ENCODE measurements at places on chromosomes 1 and 21.

- DNase-seq = no peak
Measured at GRCh38 chr1:214446772-214447556, 104.4 kb downstream of the PTPN14 start.

DNA sequence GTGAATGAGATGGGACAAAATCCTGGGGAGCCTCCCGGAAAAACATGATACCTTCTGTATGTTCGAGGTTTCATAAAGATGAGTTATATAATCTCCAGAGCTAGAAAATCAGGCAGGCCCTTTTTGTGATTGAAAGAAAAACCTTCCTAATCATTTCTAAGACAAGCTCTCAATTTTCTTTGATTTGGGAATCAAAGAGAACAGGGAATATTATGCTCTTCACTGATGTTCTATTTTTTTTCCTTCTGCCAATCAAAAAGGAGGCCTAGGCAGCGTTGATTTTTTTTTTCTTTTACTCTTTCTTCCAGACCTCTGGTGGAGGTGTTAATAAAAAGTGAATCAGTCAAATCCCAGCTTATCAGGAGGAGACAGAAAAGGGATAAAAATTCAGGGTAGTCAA, 34.5 kb downstream of the DIRAS3 start:
- DNase-seq = no peak

DNA sequence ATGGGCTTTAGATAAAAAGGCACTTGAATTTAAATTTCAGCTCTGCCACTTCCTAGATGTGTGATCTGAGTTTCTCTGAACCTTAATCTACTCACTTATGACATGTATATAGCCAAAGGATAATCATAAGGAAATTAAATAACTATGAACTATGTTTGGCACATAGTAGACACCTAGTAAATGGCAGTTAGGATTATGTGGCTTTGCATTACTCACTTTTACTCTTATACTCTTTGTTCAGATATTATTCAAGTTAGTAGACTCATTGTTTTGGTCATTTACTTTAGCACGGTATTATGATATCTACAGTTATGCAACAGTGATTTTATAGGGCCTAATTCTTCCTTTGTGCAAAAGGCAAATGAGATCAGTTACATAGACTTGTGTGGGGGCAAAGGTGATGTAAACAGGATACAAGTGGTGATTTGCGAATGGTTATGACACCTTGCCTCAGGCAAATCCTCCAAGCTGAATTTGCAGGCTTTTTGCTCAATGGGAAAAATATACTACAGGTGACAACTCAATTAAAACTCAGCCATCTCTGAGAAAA, 297.2 kb upstream of the PBX1 start:
- DNase-seq = no peak

DNA sequence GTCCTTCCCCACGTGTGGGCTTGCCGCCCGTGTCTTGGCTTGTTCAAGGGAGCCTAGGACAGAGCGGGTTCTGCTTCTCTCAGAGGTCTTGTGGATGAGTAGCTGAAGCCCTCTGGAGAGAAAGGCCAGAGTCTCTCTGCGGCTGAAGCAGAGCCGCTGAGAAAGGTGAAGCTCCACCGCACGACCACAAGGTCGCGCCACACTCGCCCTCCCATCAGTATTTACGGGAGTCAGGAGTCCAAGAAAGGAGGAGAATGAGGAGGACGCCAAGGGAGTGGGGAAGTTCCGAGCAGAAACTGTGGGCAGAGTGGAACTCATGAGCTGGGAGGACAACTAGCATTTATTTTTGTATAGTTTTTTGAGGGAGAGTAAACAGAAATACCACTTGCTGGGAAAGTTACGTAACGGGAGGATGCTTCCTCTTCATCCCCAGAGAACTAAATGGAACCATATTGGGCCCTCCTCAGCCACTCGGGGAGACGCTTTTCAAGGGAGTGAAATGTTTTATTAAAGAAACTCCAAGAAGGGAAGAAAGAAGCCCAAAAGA, 51.6 kb upstream of the HAO2 start:
- no peak for DNase-seq

GRCh38 chr1:33161061-33161681, 20.7 kb downstream of the TRIM62 start:
- no peak for DNase-seq

- DNase-seq = no peak
Measured at GRCh38 chr1:8937701-8938100, 8.0 kb upstream of the CA6 start.

DNA sequence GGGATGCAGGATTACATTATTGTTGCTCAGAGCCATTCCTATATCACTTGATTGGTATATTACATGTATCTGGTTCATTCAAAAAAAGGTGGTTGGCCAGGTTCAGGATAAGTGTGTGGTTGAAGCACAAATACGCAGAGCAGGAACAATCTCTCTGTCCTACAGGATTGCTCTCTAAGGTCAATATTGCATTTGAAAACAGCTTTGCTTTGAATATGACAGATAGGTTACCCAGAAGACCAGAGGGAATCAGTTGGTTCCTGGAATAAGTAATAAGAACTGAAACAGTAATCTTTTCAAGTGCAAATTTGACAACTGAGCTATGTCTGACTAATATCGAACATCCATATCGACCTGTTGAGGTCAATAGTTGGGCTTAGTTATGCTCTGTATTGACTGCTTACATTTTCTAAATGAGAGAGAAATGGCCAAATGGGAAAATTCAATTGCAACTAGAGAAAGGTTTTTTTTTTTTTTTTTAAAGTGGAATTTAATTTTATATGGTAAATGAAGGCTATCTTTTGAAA, 176.8 kb downstream of the ATP6V1G3 start:
- no peak for DNase-seq

GRCh38 chr1:212614453-212615200, 6.1 kb downstream of the ATF3 start:
- DNase-seq = no peak

DNA sequence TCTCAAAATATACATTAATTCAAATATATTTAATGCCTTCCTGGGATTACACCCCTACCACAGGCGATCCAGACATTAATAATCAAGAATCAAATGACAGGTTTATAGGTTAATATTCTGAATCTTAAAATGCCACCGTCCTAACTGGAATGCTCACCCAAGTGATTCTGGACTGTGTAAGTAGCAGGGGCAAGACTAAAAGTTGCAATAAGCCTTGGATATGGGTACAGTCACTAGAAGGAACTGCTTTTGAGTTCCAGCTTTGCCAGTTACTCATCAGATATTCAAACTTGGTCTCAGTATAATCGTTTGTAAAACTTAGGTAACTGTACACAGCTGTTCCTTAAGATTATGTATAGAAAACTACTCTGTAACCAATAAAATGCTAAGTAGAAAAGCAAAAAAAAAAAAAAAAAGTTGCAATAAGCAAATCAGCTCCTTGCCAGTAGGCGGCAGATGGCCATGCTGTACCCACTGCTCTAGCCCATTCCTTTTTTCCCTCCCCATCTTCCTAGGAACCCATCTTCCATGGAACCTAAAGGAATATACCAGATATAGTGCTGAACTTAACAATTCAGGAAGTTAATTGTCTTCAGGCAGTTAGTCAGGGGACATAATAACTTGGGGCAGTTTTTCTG, 10.5 kb downstream of the RO60 start:
- no peak for DNase-seq

DNA sequence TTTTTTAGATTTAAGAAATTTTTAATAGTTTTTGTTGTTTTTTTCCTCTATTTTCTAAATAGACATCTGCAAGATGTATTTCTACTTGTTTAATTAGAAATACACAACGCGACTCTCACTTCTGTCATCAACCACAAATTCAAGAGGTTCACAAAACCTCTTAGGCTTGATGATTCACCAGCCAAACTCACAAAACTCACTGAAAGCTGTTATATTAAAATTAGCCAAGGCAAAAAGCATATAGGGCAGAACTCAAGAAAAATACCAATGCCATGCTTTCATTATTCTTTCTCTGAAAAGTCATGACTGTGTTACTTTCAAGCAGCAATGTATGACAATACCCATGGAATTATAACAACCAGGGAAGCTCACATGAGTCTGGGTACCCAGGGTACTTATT, 487.0 kb upstream of the RGS18 start:
- no peak for DNase-seq

GRCh38 chr1:96971849-96972602, 250.4 kb downstream of the PTBP2 start:
- no peak for DNase-seq

- DNase-seq = no peak
Measured at GRCh38 chr21:15735409-15735808, 5.6 kb downstream of the USP25 start.

GRCh38 chr21:40466893-40467483, 380.0 kb downstream of the DSCAM start:
- no peak for DNase-seq

- DNase-seq = no peak
Measured at GRCh38 chr1:55820501-55820900, 605.3 kb upstream of the USP24 start.

DNA sequence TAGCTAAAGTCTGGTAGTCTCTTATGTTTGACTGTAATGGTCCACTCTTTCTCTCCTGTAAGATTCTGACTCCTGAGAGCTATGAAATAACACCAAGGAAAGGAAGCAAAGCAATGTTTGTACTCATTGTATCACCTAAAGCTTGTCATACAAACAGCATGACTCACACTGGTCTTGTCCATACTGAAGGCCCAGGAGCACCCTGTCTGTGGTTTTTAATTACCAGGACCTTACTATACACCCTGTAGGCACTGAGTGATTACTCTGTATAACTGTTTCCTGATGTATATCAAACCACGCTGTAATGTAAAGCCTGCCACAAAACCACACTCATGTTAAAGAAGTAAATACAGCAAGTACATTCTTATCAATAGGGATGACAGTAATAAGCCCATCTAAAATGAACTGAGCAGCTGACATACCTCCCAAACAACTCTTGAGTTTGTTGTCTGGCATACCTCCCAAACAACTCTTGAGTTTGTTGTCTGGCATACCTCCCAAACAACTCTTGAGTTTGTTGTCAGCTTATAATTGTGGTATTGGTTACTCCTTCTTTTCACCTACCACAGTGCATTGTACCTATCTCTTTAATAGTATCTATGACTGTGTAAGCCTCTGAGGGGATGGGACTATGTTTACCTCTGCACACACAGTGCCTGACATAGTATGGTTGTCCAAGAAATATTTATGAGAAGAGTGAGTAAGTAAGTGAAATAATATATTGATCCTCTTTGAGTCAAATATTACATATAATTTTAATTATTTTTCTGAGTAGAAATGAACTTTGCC, 11.6 kb upstream of the TNFSF18 start:
- no peak for DNase-seq

DNA sequence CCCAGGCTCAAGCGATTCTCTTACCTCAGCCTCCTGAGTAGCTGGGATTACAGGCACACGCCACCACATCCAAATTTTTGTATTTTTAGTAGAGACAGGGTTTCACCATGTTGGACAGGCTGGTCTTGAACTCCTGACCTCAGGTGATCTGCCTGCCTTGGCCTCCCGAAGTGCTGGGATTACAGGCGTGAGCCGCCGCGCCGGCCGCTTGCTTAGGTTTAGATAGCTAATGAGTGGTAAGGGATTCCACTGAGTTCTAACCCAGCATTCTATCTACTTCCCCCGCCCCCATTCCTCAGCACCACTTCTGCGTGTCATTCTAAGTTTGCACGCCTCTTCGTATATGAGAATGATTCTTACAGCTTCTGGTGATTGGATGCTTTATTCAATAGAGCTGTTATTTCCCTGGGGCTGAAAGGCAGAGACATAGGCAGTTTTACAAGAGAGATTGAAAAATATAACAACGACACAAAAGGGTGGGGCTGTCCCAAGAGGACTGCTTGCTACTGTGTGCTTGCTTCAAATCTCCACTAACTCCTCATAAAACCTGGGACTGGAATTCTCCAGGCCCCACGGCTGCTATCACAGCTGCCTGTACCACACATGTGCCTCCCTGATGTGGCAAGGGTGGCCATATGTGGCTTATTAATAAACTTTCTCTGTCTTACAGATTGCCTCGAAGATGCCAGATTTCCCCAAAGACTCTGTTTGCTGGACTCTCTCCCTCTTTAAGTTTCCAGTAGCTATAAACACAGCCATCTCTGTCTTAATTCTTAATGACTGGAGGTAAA, 23.7 kb upstream of the GREM2 start:
- DNase-seq = no peak

- DNase-seq = no peak
Measured at GRCh38 chr1:243756529-243756928, 93.5 kb downstream of the AKT3 start.

DNA sequence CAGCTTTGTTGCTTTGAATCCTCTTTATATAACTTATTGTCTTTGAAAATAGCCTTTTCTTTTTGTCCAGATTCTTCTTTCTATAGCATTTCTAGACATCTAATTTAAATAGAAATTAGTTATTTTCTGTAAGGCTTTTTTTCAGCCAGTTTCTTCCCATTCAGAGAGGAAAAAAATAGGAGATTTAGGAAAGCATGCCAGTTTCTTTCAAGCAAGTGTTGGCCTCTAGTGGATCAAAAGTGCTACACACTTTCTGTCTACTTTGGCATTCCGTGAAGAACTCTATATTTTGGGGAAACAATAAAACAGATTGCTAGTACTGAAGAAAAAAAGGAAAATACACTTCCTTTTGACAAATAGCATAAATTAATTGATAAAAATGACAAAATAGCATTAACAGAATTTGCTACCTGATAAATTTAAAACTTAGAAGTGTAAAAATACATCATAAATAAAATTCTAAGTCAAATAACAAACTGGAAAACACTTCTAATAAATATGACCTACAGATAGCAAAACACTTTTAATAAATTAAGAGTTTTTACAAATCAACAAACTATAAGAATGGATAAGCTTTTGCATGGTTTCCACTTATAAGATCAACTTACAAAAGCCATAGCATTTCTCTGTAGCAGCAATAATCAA, 13.1 kb upstream of the EXO1 start:
- DNase-seq = no peak
